ENCODE measurements at places on chromosomes 4 and X.

GRCh38 chr4:159048166-159048886, 54.6 kb upstream of the RAPGEF2 start:
- DNase-seq = no peak

- DNase-seq = no peak
Measured at GRCh38 chr4:6907658-6908191, 1.9 kb upstream of the TBC1D14 start.

GRCh38 chr4:10260777-10261176, 144.2 kb upstream of the WDR1 start:
- DNase-seq = no peak

DNA sequence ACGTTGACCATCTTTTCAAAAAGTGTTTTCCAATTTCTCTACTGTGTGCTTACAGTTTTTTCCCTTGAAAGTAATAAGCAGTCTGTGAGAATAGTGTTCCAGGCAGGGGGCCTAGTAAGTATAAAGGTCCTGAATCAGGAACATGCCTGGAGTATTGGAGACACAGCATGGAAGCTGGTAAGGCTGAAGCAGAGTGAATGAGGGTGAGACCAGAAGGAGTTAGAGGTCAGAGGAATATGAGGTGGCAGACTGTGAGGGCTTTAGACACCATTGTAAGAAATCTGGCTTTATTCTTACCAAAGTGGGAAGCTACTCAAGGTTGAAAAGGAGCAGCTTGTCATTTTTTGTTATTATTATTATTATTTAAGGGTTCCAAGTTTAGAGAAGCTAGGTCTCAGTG, 107.4 kb downstream of the CT47B1 start:
- no peak for DNase-seq

- DNase-seq = no peak
Measured at GRCh38 chr4:90495936-90496335, 368.7 kb downstream of the CCSER1 start.

GRCh38 chr4:114907568-114907967, 205.9 kb downstream of the NDST4 start:
- no peak for DNase-seq

DNA sequence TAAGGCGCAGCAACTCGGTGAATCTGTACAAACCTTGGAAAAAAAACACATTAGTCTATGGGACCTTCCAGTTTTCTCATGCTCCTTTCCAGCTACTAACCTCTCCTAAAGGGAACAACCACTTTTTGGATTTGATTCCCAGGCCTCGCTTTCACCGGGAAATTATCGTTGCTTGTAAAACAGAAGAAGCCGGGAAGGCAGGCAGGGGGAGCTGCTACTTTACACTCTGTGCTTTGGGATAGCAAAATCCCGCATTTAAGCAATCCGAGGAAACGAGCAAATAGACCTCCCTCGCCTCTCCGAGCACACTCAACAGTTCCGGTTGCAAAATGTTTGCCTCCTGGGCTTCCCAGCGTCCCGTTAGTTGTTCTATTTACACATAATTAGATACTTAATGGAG, 1.2 kb downstream of the CD38 start:
- no peak for DNase-seq

DNA sequence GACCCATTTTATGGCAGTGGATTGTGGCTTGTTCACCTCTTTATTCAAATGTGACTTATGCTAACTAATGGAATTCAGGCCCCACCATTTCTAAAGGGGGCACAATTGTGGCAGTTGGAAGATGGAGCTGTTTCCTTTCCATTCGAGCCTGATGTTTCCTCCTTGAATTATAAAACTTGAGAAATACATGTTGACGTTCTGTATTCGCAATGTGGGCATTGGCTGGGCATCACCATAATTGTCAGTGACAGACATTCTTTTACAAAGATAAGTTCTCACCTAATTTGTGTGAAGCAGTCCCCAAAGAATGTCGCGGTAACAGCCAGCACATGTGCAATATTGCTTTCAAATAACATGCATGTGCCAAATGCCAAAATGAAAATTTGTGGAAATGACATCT, 1070.2 kb upstream of the TENM3 start:
- DNase-seq = no peak

DNA sequence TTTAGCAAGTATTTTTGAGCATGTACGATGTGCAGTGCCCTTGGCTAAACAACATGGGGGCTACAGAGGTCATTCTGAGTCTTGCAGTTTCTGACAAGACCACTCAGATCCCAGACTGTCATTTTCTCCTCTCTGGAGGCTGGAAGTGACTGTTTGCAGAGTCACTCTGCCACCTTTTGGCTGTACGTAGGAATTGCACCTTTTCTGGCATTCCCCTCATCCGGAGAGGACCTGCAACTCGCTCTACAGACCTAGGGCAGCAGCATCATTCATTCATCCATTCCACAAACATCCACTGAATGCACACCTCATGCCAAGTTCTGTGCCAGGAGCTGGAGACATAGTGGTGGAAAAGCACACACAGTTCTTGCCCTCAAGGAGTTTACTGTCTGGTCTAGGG, 160.4 kb upstream of the GPR101 start:
- DNase-seq = no peak

Data from activated gamma-delta T cell (primary cell).